A172 (cell line): ENCODE measurements at places on chromosomes 16 and 17.

DNA sequence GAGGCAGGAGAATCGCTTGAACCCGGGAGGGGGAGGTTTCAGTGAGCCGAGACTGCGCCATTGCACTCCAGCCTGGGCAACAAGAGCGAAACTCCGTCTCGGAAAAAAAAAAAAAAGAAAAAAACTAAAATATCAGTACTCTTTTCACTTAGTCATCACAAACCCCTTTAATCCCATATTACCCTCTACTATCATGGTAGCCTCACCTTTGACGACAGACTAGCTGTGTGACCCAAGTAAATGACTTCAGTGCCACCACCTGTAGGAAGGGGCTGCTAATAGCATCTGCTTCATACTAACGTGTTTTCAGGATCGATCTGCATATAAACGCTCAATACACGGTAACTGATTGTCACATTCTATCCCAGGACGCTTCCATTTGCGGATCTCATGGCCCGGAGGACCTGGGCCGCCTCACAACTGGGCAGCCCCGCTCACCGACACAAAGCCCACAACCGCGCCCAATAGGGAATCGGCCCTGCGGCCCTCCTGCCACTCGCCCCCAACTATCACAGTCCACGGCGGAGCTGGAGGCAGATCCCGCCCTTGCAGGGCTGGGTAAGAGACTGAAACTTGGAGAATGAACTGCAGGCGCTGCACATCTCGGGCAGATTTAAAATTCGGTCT is 1.1 kb upstream of the ZNF263 start:
- no peak for DNase-seq

- DNase-seq, result no peak
Observed at GRCh38 chr17:37801171-37801570, 56.3 kb upstream of the HNF1B start.

DNA sequence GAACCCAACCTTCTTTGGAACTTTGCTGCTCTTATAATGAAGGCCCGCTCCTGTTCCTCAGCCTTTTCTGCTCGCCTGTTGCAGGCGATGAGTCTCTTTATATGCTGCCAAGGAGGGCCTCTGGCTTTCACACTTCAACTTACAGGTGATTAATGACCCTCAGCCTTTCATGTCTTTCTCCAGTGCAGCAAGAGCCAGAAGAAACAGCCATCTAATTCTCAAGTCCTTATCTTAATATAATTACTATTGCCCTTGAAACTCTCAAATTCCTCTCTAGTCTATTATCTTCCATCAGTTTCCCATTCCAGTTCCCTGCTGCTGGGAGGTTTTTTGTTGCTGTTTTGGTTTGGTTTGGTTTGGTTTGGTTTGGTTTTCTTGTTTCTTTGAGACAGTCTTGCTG is 121.8 kb upstream of the MED13 start:
- DNase-seq, result no peak

DNA sequence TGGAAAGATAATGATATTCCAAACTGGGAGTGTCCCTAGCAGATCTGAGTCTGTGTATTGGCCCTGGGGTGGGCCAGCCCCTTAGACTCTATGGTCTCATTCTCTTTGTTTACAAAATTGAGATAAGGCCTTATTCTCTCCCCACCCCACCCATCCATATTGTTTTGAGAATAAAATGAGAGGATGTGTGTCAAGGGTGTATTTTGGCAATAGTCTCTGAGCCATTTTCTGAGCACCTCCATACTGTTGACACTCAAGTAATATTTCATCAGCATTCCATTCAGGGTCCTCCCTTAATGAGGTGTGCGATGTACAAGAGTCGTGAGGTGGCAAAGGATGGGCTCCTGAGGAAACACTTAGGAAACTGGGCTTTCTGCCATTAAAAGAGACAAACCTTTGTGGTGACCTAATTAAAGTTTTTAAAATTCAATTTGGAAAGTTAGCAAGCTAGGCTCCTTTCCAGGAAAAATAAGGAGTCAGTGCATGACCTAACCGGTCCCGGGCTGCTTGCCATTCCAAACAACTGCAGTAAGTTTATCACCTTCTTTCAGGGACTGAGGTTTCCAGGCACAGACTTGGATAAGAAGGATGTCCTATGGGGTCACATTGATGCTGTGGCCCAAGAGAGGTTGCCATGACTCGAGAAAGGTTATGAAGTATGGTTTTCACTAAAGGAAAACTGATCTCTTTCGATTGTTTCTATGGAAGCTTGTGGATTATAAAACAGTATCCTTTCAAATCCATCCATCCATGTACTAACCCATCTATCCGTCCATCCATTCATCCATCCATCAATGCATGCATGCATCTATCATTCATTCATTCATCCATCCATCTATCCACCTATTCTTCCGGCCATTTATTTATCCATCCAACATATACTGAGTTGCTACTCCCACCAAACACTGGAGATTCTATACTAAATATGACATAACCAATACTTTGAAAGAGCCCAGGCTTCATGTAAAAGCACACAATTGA is 443.3 kb downstream of the UTP18 start:
- DNase-seq, result peak; percentile 48

DNA sequence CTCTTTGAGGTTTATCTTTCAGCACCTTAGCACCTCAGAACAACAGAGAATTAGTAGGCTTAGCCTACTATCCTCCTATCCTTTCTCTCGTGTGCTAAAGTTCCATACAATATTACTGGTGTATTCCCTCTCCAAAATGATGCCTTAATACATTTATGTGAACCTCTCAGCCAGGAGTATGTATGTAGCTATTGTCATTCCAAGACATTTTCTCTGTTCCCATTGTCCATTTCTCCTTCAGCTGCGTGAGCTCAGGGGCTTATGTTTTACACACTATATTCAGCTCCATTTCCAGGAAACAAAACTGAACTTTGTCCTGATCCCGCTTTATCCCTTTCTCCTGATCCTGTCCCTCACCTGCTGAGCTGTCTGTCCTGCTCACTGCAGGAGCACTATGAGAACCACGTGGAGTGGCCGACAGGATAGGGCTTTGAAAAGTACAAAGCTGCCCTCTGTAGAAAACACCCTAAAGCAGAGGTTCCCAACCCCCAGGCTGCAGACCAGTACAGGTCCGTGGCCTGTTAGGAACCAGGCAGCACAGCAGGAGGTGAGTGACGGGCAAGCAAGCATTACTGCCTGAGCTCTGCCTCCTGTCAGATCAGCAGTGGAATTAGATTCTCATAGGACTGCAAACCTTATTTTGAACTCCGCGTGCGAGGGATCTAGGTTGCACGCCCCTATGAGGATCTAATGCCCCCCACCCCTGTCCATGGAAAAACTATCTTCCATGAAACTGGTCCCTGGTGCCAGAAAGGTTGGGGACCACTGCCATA is 55.7 kb downstream of the CENPV start:
- no peak for DNase-seq
